Endothelial cell (in vitro differentiated cells): ENCODE measurements at places on chromosomes 1 and 21.

DNA sequence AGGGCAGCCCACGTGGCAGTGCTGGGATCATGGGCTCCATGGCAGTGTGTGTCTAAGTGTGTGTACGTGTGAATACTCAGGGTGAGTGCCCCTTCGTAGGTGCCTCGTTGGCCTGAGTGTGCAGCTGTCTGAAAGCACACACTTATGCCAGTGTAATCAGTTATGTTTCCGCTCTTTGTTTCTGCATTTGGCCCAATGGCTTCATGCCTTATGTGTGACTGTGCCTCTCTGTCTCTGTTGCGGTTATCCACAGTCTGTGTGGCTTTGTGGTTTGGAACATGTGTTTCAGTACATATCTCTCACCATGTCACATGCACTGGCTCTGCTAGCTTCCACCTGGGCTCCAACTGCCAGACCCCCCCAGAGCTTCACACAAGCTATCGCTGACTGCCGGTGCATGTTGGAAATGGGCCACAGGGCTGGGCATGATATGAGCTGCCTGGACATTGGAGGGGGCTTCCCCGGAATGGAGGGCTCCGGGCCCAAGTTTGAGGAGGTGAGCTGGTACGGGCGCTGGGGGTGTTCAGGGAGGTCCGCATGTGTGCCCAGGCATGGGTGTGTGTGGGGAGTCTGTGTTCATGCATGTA, 70.3 kb upstream of the TINAGL1 start:
- H3K36me3 ChIP-seq: peaks cover 10% of the 10 kb centered on the region
- H3K27ac ChIP-seq: no peak overlapping the region
- H3K4me1 ChIP-seq: peaks cover 6% of the 10 kb centered on the region
- H3K27me3 ChIP-seq: peaks cover 8% of the 10 kb centered on the region
- DNase-seq: no peak
- H3K4me3 ChIP-seq: no peak overlapping the region

- DNase-seq: no peak
- H3K27me3 ChIP-seq: peaks cover 5% of the 10 kb centered on the region
- peaks cover 31% of the 10 kb centered on the region for H3K4me1 ChIP-seq
- no peak overlapping the region for H3K4me3 ChIP-seq
These were observed 32.0 kb downstream of the VANGL2 start for GRCh38 chr1:160432371-160432786.

GRCh38 chr1:178650934-178651511, 74.0 kb upstream of the RALGPS2 start:
- no peak overlapping the region for H3K4me3 ChIP-seq
- H3K27me3 ChIP-seq: no peaks in the 10 kb centered on the region
- no peaks in the 10 kb centered on the region for H3K36me3 ChIP-seq
- DNase-seq: no peak

DNA sequence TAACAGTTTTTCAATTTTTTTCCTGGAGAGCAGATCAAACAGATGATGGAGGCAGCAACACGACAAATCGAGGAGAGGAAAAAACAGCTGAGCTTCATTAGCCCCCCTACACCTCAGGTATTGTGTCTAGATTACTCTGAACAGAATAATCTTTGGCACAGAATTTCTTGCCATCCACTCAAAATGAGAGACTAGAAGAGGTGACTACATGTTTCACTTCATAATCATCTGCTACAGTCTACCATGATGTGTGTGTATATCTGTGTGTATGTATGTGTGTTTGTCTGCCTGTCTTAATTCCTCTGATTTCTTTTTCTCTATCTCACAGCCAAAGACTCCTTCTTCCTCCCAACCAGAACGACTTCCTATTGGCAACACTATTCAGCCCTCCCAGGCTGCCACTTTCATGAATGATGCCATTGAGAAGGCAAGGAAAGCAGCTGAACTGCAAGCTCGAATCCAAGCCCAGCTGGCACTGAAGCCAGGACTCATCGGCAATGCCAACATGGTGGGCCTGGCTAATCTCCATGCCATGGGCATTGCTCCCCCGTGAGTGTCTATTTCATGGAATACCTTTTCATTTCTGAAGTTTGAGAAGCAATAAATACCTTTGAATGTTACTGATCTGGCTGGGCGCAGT, 11.4 kb downstream of the PRPF3 start:
- no peaks in the 10 kb centered on the region for H3K4me1 ChIP-seq
- H3K27me3 ChIP-seq: no peaks in the 10 kb centered on the region
- no peak for DNase-seq
- peak overlapping the region; percentile 68 for H3K4me3 ChIP-seq
- H3K36me3 ChIP-seq: peaks cover 40% of the 10 kb centered on the region

- H3K4me3 ChIP-seq: no peak overlapping the region
- H3K27ac ChIP-seq: no peak overlapping the region
- peaks cover 11% of the 10 kb centered on the region for H3K4me1 ChIP-seq
- H3K36me3 ChIP-seq: no peaks in the 10 kb centered on the region
- no peak for DNase-seq
These were observed 99.6 kb downstream of the ZBTB18 start for GRCh38 chr1:244150665-244151064.
